ENCODE measurements at places on chromosomes 1 and 21. TPM values are rescaled to one million over a fixed set of nuclear protein-coding genes. Genes with fewer than 3 reads are reported as not detected.

FCRLB gene
- 3.0 TPM for total RNA-seq

MOB3C gene
- total RNA-seq, result 4.4 TPM

RASAL2 gene
- total RNA-seq, result 30.5 TPM

HTR6 gene
- 0.09 TPM for total RNA-seq

GJC2 gene
- 2.0 TPM for total RNA-seq

Data from fibroblast of the aortic adventitia (primary cell).